ENCODE measurements at places on chromosomes 2 and 18.
A peak's percentile ranks its signal among the peaks of the same experiment; 100 is the strongest.

GRCh38 chr2:27796791-27797765, 25.6 kb downstream of the MRPL33 start:
- no peak for DNase-seq

GRCh38 chr2:99066075-99066958, 75.2 kb upstream of the C2orf15 start:
- DNase-seq = peak; percentile 9

GRCh38 chr18:28175150-28175929, 1.6 kb downstream of the CDH2 start:
- DNase-seq = no peak

GRCh38 chr18:8516371-8517250, 92.6 kb upstream of the RAB12 start:
- DNase-seq = no peak

DNA sequence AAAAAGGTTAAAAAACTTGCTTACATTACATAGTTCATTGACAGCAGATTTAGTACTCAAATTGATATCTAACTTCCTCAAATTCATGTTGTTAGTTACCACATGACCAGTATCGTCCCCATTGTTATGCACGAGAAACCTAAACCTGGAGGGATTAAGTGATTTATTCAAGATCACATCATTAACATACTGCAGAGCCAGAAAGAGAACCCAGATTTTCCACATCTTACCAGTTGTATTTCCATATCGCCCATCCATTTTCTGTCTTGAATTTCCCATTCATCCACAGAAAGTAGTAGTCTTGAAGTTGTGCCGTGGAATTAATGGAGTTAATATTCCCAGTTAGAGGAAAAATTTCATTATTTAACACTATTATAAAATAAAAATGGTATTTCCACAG, 512.0 kb downstream of the METTL4 start:
- DNase-seq = no peak

- peak; percentile 81 for DNase-seq
Observed at GRCh38 chr2:55148269-55148668, 83.8 kb downstream of the CLHC1 start.

- no peak for DNase-seq
Observed at GRCh38 chr2:144452989-144453336, 67.0 kb downstream of the ZEB2 start.

DNA sequence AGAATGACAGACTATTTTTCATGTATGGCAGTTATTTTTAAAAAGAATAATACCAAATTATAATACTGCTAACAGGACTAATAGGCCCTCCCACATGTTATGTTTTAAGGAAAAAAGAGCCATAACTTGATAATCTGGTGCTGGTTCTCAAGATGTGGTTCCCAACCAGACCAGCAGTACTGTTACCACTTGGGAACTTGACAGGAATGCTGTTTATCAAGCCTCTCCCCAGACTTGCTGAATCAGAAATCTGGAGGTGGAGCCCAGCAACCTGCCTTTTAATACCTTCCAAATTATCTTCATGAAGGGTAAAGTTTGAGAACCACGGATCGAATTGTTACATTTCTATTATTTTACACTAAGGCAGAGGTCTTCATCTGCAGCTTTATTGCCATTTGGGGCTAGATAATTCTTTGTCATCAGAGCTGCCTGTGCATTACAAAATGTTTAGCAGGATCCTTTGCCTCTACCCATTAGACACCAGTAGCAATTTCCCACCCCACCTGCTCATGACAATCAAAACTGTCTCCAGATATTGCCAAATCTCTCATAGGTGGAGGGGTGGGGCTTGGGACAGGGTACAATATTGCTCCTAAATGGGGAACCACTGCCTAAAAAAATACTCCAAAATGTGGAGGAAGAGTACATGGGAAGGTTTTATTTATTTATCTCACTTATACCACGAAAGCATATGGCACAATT, 629.6 kb downstream of the ARHGAP15 start:
- DNase-seq = no peak

DNA sequence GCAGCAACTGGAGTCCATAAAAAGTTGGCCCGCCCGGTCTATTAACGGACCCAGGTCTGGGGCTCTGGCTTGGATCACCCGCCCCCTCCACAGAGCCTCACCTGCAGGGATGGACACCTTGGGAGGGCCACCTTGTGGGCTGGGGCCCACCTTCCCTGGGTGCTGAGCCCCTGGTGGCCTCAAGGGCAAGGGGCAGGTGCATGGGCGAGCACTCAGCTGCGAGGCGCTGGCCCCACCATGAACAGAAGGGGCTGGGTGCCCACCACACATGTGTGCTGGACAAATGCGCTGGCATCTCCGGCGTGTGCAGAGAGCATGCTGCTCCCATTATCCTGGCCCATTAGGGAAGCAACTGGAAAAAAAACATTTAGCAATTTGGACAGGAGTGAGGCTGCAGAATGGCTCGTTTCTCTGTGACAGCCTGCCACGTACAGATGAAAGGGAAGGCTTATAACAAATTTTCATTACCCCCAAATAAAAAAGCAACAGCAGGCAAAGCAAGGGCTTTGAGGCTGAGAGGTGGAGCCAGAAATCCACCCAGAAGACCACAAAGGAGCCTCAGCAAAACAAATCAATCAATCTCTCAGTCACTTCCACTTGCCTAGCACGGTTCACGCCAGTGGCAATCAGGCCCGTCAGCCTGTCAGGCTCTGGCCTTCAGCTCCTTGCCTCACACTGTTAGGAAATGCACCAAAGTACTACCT, 253.1 kb upstream of the ZNF521 start:
- DNase-seq = no peak

DNA sequence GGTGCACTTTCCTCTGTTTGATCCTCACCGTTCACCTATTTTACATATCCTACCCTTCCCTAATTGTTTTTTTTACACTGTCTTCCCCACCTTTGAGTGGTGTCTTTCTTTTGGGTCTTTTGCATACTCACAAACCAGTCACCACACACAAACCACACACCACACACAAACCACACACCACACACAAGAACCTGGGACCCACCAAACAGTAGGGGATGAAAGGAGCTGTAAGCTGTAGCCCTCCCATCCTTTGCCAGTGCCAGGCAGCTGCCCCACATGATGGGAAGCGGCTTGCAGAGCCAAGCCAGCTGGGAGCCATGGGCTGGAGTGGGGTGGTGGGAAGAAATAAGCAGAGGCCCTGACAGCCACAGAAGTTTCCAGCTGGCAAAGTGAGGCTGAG, 38.9 kb upstream of the MSH6 start:
- no peak for DNase-seq

DNA sequence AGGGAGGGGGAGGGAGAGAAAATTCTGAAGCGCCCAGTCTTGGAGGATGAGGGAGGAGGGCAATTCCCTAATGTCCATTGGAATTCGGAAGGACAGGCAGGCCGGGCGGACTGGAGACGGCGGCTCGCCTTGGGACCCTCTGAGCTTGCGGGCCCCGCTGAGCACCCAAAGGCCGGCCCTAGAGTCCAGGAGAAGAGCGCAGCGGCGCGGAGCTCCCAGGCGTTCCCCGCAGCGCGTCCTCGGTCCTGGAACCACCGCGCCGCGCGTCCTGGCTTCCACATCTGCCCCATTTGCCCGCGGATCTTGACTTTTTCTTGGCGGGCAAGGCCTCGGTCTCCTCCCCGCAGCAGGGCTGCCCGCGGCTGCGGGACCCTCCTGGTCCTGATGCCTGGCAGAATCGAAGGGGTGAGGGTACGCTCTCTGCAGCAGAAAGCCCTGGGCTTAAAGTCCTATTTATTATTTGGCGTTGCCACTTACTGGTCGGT, 675 bp upstream of the MLPH start:
- no peak for DNase-seq

DNA sequence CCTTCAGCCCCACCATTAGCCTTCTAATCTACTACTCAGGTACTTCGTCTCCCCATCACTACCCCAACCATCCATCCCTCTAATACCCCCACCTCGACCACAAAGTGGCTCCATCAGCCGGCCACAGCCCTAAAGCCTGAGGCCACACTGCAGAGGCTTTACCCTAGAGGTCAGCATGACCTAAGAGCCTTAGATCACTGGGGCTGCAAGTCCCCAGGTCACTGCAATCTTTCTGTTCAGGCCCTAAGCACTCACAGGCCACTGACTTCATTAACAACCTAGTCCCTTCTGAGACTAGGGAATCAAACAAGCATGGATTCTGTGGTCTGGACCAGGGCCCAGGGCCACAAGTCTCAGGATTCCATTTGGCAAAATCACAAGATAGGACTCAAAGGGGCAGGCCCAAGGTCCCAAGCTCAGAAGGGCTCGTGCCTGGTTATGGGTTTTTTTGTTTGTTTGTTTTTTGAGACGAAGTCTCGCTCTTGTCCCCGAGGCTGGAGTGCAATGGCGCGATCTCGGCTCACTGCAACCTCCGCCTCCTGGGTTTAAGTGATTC, 37.0 kb upstream of the PKDCC start:
- peak; percentile 78 for DNase-seq

DNA sequence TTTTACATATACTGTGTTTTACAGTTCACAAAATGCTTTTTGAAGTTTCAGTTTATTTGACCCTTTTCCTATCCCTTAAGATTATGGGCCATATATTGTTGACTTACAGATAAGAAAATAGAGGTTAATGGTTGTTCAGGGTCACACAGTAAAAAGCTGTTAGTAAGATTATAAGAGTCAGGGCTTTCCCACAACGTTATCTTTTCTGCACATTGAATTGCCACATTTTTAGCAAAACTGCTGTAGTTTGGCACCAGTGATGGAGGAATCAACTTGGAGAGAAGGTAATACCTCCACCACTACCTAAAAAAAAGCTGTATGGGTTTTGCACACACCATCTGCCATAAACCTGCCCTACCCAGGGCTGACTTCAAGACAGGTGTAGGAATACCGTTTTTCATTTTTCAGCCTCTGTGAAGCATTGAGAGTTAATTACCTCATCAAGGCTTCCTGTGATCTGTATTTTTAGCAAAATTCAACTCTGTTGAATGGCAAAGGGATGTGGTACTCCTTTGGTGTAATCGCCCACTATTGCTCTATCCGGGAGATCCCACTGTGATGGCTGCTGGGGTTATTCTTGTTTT, 5.0 kb downstream of the SOWAHC start:
- no peak for DNase-seq

DNA sequence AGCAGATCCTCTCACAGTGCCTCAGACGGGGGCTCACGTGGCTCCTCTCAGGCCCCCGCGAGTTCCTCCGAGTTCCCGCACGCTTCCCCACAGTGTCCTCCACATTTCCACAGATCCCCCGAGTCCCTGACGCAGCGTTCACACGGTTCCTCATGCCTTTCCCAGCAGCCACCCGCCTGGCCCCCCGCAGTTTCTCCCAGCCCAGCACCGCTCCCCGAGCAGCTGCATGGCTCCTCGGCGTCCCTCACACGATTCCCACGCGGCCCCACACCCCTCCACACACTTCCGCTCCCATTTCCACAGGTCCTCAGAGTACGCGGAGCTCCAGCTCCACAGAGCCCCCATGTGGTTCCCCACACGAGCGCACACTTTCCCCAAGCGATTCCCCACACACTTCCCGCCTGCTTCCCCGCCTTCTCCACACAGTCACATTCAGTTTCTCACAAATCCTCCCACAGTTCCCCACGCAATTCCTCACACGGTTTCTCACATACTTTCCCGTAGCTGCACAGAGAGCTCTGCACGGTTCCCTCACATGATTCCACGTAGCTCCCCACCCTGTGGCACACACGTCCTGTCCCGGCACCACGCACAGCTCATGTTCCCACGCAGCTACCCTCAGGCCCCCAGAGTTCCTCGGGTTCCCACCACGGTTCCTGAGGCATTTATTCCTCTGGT, 39.9 kb downstream of the KIF1A start:
- no peak for DNase-seq

- no peak for DNase-seq
Observed at GRCh38 chr2:153584244-153584643, 105.7 kb upstream of the RPRM start.

GRCh38 chr18:75164479-75164878, 44.5 kb downstream of the PTGR3 start:
- DNase-seq = no peak

DNA sequence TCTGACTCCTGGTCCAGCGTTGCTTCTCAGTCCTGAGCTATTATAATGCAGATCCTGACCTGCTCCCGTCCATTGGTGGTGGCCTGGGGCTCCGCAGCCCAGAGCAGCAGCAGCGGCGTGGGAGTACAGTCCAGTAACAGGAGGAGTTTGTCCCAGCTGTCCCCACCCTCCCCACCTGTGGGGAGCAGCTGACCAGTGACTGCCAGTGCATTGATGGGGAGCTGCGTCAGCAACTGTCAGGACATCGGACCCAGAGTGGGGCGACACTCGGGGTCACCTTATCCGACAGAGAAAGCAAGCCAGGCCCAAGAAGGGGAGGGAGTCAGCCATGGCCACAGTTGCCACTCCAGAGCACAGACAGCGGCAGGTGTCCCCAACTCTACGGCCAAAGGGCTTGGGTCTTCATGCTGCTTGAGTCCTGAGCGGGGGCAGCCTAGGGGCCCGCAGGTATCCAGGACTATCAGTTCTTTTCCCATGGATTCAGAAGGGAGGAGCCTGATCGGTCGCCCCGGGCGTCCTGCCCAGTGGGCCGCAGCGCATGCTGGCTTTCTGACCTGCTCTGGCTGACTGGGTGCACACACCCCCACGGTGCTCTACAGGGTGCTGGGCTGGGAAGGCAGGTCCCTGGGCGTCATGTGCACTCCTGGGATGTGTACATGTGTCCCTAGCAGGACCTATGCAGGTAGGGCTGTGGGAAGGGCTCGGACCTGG, 29.7 kb downstream of the DNMT3A start:
- DNase-seq = no peak

- DNase-seq = no peak
Observed at GRCh38 chr2:236318401-236318800, 54.2 kb upstream of the ASB18 start.

GRCh38 chr18:54509793-54510192, 81.3 kb upstream of the DYNAP start:
- no peak for DNase-seq

- no peak for DNase-seq
Observed at GRCh38 chr2:159362094-159362493, 75.6 kb upstream of the WDSUB1 start.

DNA sequence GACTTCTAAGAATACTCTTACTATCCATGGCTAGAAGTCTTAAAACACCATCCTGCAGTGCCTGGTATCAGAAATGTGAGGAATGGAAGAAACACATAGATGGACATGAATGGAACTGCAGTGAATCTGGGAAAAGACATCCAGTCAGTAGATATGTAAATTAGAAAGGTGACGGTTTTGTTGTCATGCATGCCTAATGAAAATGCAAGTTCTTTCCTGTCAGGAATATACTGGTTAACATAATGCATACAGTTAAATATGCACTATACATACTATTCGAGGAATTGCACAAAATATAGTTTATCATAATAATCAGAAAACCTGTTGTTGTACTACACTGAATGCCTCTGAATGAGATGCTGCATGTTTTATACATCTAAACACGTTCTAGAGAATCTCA, 190.6 kb upstream of the ITGA4 start:
- DNase-seq = no peak

DNA sequence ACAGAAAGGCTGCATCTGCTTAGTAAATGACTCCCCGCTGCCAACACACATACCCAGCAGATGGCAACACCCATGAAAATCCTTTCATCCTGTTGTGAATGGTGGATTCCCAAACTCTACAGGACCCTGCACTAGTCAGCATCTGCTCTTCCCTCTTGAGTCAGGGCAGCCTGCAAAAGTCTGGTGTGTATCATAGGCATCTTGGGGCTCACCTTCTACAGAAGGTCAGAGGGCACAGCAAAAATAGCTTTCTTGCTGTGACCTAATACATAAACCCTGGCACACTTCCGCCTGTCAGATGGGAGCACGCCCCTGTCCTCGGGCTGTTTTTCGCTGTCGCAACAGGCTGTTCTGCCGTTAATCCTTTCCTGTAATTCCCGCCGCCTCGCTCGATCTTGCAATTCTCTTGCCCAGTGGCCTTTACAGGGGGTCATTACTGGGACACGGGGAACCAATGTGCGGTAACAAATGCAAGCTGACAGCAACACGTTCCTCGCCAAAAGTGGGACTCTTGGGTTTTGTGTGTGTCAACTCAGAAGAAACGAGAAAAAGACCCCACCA, 19.9 kb upstream of the SCYGR1 start:
- DNase-seq = no peak
